Heart left ventricle (tissue), 16 donors: ENCODE measurements at places on chromosomes 6 and 20. TPM values are rescaled to one million over a fixed set of nuclear protein-coding genes. Genes with fewer than 3 reads are reported as not detected.

Gene TRIM15
- polyA plus RNA-seq, result not detected

Gene PGC
- polyA plus RNA-seq, result not detected

Gene SLC22A23
- 3.7 TPM for polyA plus RNA-seq

- H3K36me3 ChIP-seq, result no peaks in the 10 kb centered on the region
- no peaks in the 10 kb centered on the region for H3K27me3 ChIP-seq
- no peaks in the 10 kb centered on the region for H3K4me1 ChIP-seq
Observed at GRCh38 chr6:39947611-39948068, 13.4 kb upstream of the MOCS1 start.

DNA sequence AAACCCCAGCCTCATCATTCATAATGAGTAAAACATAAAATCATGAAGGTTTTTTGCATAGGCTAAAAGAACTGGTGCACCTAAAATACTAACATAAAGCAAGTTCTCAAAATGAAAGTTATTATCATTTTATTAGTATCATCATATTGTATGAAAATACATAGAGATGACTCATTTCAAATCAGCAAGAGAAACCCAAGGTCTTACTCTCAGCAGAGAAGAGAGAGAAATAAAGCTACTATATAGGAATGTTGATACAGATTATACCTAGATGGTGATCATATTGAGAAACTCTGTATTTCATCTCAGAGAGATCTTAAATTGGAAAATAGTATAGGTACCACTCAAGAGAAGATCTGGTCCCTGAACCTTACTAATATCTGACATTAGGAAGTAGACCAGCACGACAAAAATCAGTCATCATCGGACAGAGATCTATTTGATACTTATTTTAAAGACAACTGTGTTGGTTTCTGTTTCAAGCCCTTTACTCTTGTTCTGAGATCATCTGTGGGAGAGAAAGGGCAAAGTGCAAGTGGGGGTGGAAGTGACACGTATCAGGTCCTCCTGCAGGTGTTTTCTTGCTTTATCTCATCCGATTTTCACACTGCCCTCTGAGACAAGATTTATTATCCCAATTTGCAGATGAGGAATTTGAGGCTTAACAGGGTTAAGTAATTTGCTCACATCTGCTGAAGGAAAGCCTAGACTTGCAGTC lies 532.3 kb downstream of the MAFB start:
- no peak for DNase-seq
- no peak overlapping the region for H3K27ac ChIP-seq
- no peaks in the 10 kb centered on the region for H3K4me1 ChIP-seq
- no peaks in the 10 kb centered on the region for H3K27me3 ChIP-seq
- no peaks in the 10 kb centered on the region for H3K36me3 ChIP-seq
